Neural progenitor cell (in vitro differentiated cells): ENCODE measurements at places on chromosomes 11 and 22.

DNA sequence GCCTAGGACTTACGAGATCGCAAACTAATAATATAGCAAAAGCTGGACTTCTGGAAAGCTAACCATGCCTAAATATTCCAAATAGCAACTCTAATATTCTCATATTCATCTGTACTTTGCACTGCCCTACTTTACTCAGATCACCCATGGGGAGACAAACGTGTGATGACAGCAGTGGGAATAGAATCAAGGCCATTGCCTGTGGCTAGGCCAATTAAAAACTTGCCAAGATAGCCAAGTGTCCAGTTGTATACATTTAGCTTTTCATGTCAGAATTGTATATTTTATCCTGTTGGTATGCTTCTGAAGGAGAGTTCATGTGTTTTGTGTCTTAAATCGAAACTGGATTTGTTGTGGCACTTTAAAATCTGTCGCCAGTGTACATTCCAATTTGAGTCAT is 1.2 kb upstream of the CEP126 start:
- no peak for DNase-seq

DNA sequence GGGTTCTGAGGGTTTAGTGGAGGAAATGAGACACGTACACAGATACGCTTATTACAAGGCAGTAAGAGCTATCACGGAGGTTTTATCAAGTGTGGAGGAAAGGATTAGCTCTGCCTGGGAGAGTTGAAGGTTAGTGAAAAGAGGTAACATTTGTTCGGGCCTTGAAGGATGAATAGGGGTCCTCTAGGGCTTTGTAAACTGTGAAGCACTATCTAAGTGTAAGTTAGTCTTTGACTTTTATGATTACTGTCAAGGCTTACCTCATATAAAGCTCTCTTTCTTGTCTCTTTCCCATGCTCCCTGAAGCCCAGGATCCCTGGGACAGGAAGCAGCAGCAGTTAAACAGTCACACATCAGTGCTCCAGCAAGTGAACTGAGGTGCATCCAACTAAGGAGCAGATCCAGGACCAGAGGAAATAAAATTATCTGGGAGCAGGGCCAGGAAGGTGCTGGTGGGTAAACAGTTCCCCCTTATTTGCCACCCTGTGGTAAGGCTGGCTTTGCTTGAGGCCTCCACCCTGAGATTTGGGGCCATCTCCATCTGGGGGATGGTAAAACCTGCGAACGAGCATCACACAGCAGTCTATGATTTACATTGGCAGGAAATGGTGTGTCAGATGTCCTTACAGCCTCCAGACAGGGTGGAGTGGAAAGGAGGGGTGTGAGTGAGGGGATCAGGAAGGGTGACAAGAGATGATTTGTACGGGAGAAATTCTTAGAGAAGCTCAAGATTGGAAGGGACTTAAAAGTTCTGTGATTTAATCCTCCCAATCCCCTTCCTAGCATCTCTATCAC is 27.2 kb downstream of the GVQW3 start:
- DNase-seq: no peak

DNA sequence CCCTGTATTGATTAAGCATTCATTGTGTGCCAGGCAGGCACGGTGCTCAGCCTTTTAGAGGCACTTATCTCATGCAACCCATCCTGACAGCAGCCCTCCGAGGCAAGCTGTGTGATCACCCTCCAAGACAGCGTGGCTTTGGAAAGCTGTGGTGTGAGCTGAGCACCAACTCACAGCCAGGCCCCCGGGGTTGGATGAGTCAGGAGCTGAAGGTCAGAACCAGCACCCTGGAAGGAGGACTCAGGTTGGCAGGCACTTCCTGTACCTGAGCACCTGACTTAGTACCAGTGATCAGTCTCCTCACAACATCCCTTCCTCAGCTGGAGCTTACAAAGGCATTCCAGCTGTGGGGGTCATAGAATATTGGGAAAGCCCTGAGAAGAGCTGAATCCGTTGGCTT is 9.0 kb downstream of the PATZ1 start:
- no peak for DNase-seq

- DNase-seq: peak; percentile 74
Measured at GRCh38 chr11:10540546-10540914, 457 bp downstream of the RNF141 start.

DNA sequence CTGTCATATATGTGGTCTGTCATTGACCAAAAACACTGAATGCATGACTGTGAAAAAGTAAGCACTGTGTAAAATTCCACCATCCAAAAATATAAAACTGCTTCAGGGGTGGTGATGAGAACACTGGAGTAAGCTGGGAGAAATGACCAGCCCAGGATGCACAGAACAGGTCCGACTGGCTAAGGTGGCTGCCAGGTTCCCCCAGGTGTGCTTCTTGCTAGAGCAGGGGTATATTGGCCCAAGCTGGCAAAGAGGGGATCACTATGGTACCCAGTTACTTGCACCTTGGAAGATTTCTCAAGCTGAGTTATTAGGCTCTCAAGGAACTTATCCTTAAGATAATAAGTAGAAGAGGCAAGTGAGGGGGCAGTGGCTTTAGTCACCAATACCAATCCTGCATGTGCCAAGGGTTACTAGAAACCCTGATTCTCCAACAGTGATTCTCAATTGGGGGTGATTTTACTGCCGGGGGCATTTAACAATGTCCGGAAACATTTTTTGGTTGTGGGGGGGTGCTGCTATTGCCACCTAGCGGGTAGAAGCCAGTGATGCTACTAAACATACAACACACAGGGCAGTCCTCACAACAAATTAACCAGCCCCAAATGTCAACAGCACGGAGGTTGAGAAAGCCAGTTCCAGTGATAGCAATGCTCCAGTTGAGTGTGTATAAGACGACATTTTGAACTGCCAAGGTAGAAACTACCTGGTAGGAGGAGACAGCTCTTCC is 15.7 kb downstream of the SNU13 start:
- no peak for DNase-seq

DNA sequence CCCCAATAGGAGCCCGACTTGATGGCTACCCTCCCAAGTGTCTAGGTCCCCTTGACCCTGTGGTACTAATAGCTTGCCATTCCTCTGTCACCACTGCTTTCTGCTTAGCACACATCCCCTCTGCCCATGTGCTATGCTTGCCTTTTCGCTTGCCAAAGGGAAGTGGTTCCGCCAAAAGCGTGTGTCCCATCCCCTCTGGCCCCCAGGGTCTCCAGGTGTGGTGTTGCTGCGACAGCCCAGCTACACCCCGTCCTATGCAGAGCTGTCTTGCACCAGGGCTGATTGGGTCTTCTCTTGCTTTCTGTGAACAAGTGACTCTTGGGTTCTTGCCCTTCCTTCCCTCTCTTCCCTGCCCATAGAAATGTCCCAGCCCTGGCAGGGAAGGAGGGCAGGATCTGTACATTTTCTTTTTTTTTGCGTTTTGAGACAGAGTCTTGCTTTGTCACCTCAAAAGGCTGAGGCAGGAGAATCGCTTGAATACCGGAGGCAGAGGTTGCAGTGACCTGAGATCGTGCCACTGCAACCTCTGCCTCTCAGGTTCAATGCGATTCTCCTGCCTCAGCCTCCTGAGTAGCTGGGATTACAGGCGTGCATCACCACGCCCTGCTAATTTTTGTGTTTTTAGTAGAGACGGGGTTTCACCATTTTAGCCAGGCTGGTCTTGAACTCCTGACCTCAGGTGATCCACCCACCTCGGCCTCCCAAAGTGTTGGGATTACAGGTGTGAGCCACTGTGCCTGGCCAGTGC is 3.9 kb downstream of the TANGO2 start:
- DNase-seq: no peak

DNA sequence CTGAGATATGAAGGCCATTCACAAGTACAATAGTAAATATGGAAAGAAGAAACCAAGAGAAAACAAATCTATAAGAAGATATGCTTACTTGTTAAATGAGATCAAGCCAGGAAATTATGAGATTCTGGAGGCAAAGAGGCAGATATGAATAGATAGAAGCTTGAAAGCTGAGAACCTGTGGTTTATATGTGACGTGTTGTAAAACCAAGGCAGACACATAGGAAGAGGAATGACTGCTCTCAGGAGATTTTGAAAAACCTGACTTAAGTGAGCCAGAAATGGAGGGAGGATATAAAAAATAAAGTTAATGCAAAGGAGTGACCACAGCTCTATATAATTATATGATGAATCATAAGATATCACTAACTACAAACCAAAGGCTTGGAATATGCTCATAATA is 1160.5 kb upstream of the CNTN5 start:
- no peak for DNase-seq

GRCh38 chr11:48272606-48273005 is 8.9 kb downstream of the OR4X1 start:
- DNase-seq: no peak
